ENCODE measurements at places on chromosomes 5 and 9.

DNA sequence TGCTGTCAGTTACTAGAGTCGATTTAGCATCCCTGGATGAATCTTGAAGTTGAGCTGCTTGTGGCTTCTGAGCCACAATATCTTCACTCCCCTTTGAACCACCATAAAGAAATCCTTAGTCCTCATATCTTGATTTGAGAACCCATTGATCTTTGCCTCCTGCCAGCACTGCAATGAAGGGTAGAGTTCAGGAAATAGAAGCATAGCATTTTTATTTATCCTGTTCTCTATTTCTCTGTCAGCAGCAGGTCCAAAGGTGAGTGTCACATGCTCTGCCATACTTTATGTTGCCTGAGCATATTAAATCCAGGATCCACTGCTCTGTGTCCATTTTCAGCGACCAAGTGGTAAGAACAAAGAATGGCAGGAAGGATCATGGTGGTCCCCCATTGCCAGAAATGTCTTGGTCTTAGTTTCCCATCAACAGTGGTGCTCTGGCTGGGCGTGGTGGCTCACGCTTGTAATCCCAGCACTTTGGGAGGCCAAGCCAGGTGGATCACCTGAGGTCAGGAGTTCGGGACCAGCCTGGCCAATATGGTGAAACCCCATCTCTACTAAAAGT lies 80.2 kb upstream of the PANK3 start:
- DNase-seq = no peak

- no peak for DNase-seq
Measured at GRCh38 chr9:106387965-106388364, 475.0 kb upstream of the ZNF462 start.

DNA sequence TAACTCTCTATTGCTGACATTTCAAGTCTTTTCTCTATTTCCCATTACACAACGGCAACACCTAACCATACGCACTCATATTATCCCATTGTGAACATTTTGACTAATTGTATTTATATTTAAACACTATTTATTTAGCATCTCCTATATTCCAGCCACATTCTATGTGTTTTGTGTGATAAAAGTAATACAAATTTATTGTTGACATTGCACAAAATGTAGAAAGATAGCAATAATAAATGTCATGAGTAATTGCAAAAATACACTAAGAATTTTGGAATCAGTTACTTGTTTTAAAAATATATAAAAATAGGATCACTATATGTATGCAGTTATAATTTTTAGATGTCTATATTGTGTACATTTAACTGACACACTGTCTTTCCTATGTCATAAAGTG lies 413.0 kb upstream of the PTPRD start:
- no peak for DNase-seq

- no peak for DNase-seq
Measured at GRCh38 chr5:1815071-1815786, 14.0 kb downstream of the NDUFS6 start.

DNA sequence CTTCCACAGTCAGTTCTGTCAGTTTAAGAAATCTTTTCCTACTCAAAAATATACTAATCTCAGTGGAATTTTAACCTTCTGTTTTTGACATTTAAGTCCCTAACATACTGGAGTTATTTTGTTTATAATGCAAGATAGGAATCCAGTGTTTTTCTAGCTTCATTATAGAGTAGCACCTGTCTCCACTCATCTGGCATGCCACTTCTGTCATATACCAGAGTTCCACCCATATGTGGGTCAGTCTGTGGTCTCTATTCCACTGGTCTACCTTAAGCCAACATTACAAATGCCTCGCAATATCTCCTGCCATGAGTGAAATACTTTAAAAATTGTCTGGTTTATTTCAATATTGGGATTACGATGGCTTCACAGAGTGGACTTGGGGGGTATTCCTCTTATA lies 42.9 kb downstream of the RNF145 start:
- DNase-seq = no peak

Data from astrocyte of the spinal cord (primary cell).